ENCODE measurements at places on chromosomes 5 and 9. TPM values are rescaled to one million over a fixed set of nuclear protein-coding genes. Genes with fewer than 3 reads are reported as not detected.

- no peak for DNase-seq
Observed at GRCh38 chr5:52863715-52864290, 76.1 kb downstream of the ITGA1 start.

GRCh38 chr5:83563631-83564030 is 92.1 kb downstream of the VCAN start:
- no peak for DNase-seq

- DNase-seq: no peak
Observed at GRCh38 chr5:78327761-78328510, 32.5 kb upstream of the SCAMP1 start.

DNA sequence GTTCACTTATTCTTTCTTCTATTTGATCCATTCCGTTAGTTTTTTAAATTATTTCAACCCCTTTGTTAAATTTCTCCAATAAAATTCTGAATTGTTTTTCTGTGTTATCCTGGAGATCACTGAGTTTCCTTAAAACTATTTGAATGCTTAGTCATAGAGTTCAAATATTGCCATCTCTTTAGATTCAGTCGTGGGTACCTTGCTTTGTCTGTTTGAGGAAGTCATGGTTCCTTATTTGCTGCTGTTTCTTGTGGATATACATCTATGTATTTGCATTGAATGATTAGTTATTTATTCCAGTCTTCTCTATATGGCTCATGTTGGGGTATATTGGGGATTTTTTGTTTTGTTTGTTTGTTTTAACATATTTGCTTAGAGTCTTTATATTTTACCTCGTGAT is 80.6 kb downstream of the HINT1 start:
- no peak for DNase-seq

- no peak for DNase-seq
Observed at GRCh38 chr5:103408408-103408807, 149.8 kb downstream of the MACIR start.

GRCh38 chr5:104018299-104018698 is 455.7 kb upstream of the NUDT12 start:
- no peak for DNase-seq

DNA sequence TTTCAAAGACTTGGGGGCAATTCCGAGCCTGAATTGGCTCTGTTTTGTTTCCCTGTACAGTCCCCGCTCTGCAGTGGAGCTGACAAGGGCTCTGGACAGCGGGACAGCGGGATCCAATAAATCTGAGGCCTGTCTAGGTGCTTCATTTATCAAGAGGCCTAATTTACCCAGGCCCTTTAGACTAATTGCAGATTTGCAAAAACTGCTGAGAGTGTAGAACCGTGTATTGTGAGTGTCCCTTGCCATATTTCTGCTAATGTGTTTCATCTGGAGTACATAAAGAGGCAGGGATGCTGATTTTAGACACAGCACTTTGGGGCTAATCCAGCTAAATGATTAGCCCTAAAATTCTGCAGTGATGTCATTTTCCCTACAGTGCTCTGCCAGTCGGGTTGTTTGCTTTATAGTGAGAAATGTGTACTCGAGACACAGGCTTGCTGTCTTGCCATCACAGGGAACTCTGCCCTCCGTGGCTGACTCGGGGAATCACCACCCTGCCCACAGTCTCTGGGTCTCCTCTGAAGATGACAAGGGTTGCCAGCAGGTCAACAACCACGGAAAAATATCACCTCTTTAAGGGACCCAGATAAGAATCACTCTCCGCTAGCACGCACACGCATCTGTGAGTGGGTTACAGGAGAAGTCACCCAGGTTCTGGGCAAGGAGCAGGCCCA is 592.0 kb downstream of the BNC2 start:
- no peak for DNase-seq

DNA sequence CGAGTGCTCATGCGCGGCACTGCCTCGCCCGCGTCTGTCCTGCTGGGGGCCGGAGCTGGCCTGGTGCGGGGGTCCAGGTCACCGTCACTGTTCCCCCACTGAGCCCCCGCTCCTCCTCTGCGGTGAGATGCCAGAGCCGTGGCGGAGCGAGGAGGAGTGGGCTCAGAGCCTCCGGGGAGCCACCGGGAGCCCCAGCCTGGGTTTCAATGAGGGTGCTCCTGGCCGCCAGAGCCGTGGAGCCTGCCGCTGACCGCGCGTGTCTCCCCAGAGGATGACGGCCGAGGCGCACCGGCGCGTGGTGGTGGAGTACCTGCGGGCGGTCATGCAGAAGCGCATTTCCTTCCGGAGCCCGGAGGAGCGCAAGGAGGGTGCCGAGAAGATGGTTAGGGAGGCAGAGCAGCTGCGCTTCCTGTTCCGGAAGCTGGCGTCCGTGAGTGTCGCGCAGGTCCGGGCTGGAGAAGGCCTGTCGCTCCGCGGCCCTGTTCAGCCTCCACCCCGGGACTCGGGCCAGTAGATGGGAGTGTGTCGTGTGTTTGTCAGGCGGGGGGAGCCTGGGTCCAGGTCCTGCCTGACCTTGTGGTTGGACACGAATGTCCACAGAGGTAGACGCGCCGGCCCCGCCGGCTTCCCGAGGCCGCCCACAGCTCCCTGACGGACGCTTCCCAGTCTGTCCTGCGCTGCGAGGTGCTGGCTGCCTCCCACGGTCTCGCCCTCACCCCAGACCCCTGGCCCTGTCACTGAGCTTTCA is 22.0 kb downstream of the EXOC3 start:
- no peak for DNase-seq

DNA sequence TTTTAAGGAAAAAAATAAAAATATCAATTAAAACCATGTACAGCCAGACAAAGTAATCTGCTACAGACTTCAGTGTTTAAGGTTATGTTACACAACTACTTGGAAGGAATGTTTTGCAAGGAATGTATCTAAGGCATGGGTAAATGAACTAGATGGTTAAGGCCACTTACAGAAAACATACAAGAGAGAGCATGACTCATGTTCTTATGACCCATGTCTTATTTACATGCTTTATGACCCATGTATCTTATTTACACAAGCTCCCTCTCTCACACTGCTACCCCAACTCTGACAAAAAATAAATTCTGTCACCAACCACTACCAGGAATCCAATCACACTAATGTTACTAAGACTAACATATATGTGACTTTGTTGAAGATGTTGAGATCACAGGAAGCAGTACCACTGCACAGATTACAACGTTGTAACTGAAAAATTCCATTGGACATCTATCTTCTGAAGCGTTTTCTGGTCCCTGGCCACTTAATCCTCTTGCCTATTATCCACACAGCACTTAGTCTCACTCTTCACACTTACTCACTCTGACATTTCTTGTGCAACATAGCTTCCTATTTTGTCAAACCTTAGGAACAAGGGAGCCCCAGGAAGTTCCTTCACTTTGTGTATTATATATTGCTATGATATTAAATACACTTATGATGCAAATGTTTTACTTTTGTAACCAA is 1630.1 kb upstream of the C9orf72 start:
- DNase-seq: no peak

DNA sequence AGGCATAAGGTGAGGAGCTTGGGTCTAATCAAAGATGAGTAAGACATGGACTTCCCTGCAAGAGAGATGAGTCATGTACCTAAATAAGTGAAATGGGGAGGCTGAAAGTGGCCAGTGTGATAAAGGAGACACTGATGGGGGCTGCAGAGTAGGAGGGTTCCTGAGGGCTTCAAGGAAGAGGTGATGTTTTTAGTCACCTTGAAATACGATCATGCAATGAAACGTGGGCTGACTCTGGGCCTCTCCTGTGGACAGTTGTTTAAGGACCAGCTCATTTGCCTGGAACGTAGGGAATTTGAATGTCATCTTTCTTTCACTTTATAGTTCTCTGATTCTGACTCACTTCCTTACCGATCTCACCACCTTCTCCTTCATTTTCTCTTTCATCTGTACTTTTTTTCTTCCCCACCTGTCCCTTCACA is 49.6 kb upstream of the CPLX2 start:
- no peak for DNase-seq

GRCh38 chr5:113673041-113673440 is 159.5 kb downstream of the YTHDC2 start:
- DNase-seq: no peak

- no peak for DNase-seq
Observed at GRCh38 chr9:35000535-35001284, 11.2 kb downstream of the DNAJB5 start.

- no peak for DNase-seq
Observed at GRCh38 chr5:115022303-115022702, 147.4 kb downstream of the TRIM36 start.

- no peak for DNase-seq
Observed at GRCh38 chr5:173165177-173166016, 21.1 kb downstream of the BNIP1 start.

- DNase-seq: no peak
Observed at GRCh38 chr5:158937381-158937952, 162.2 kb downstream of the EBF1 start.

DNA sequence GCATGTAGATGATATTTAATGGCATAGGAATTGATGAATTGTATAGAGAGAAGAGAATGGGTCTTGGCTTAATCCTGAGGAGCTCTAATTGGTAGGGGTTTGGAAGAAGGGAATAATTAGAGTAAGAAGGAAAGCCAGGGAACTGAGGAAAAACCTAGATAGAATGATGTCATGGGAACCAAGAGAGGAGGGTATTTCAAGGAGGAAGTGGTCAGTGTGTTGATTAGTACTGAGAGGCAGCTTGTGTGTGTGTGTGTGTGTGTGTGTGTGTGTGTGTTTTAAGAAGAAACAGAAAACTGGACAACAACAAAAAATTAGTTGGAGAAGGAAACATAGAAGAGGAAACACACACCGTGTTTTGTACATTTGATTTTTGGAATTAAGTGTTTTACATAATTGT is 42.8 kb downstream of the MAST4 start:
- DNase-seq: no peak

DNA sequence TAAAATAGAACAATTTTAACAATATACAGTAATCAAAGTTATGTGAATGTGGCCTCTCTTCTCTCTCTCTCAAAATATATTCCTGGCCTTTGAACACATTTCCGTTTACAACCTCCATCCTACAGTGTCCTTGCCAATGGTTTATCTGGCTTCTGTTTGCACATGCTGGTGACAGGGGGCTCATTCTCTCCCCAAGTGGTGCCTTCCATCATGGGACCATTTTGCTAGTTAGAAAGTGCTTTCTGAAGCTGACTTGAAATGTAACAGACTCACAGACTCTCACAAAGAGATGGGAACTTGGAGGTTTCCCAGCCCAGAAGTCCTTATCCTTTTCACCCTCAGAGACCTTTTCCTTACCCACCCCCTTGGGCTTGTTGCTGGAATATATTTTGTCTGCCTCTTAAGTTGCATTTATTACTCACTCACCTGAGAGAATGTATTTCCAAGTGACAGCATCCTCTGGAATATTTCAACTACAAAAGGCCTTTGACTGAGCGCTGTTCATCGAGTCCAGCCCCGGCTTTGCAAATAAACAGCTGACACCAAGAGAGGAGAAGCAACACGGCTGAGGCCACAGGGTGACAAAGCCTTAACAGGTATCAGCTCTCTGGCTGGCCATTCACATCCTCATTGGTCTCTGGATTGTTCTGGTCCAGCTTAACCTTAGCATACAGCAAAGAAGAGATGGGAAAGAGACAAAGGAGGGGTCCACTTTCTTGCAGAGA is 17.5 kb upstream of the ALDH1B1 start:
- DNase-seq: no peak

- DNase-seq: no peak
Observed at GRCh38 chr9:95080961-95081647, 236.4 kb downstream of the FANCC start.

- no peak for DNase-seq
Observed at GRCh38 chr5:73519531-73520283, 21.5 kb downstream of the BTF3 start.

GRCh38 chr5:105506692-105507277 is 1944.2 kb upstream of the NUDT12 start:
- DNase-seq: no peak

DNA sequence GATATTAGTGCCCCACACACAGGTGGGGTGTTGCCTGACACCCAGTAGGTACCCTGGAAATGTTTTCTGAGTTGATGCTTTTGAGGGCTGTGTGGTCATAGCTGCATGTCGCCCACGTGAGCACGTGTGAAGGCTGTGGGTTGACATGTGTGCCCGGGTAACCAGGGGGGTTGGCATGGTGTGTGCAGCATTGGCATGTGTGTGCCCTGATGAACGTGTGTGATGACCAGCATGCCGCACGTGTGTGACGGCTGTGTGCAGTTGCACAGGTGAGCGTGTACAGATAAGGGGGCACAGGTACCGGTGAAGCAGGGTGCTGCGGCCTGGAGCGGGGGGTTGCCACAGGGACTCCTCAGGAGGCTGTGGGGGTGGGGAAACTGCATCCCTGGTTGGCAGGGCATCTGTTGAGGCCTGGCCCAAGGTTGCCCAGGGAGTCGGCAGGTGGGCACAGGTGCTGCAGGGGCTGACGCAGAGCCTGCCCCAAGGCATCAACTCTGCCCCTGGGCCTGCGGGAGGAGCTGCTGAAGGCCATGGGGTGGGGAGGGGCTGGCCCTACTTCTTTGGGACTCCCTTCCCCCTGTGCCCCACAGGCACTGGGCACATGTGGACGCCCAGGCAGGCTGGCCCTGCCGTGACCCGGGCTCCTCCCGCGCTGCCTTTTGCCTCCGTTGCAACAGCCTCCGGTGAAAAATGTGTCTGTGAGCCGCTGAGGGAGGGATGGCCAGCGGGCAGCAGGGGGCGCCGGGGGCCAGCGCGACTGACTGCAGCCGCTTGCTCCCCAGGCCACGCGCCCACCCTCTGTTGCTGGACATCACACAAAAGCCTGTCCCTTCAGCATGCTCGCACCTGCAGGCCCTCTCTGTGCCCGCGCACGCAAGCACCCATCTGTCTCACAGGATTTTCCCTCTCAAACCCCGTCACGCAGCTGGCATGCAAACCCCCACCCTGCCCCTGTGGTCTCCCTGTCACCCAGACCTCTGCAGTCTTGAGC is 2.2 kb downstream of the UNC5A start:
- DNase-seq: no peak

DNA sequence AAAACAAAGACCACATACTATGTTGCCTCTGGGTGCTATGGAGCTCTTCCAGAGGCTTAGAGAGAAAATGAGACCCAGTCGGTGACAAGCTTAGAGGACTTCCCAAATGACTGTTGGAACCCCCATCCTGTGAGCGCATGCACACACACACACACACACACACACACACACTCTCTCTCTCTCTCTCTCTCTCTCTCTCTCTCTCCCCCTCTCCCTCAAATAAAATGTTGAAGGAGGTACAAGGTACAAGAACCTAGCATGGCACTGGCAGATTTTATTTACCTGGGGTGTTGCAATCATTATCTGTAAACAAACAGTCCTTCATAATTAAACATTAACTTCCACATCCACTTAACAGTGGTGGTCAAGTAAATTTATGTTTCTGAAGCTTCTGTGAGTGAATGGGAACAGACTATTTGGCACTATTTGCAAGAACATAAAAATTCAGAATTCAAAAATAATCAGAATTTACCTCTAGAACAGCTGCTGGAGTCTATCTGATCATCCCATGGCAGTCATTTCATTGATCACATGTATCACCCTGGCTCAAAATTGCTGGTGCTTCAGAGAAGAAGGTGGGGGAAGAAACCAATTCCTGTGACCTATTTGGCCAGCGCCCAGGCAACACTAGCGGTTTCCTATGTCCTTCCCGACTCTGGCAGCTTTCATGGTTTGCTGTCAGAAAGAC is 24.9 kb downstream of the TRPM3 start:
- DNase-seq: no peak

Gene ZBED3
- polyA plus RNA-seq: 33.5 TPM

Gene EIF4E1B
- not detected for polyA plus RNA-seq

Gene CIZ1
- polyA plus RNA-seq: 124 TPM

Gene PCDHGB2
- polyA plus RNA-seq: 3.6 TPM

Gene FGF1
- polyA plus RNA-seq: 2.2 TPM

Gene SLC4A9
- polyA plus RNA-seq: 13.8 TPM

Gene GHR
- polyA plus RNA-seq: 40.9 TPM

Gene DMRT2
- polyA plus RNA-seq: 5.9 TPM

Gene PCDHGA1
- polyA plus RNA-seq: 0.89 TPM

Gene OLFM1
- polyA plus RNA-seq: 3.6 TPM

All from left renal pelvis (tissue), 4 donors.